ENCODE measurements at places on chromosomes 7 and 10. TPM values are rescaled to one million over a fixed set of nuclear protein-coding genes. Genes with fewer than 3 reads are reported as not detected.

- H3K27me3 ChIP-seq, result no peaks in the 10 kb centered on the region
- no peak overlapping the region for H3K4me3 ChIP-seq
- no peaks in the 10 kb centered on the region for H3K36me3 ChIP-seq
- no peaks in the 10 kb centered on the region for H3K4me1 ChIP-seq
These were observed 24.0 kb upstream of the TMEM213 start for GRCh38 chr7:138773817-138774216.

DNA sequence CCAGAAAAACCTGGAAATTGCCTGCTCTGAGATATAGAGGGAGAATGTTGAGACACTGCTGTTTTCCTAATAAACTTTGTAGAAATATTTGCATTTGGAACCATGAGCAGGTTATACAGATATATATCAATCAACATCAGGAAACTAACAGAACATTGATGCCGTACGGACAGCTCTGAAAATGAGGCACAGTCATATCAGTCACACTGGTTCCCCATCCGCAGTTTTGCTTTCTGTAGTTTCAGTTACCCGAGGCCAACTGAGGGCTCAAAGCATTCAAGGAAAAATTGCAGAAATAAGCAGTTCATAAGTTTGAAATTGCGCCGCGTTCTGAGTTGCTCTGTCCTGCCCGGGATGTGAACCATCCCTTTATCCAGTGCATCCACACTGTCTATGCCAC, 137.9 kb downstream of the KLF6 start:
- no peak for DNase-seq
- no peak overlapping the region for H3K4me3 ChIP-seq
- no peak overlapping the region for H3K27ac ChIP-seq
- no peaks in the 10 kb centered on the region for H3K36me3 ChIP-seq

CCDC136 gene
- 1.0 TPM for total RNA-seq

DNA sequence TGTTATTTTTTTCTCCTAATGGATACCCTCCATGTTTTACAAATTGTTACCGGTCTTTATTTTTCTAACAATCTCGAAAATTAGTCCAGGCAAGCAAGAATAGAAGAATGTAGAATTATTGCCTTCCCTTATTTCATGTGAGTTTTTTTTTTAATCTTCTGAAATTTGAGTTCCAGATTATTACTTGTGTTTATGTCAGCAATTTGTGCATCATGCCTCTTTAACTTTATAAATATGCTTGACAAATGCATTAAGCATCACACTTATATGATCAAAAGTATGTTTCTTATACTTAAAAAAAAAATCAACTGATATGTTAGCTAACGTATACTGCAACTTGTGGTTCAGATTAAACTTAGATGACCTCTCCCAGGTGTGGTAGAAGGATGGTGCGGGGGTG, 242.7 kb upstream of the VSTM2A start:
- H3K4me3 ChIP-seq, result no peak overlapping the region
- no peaks in the 10 kb centered on the region for H3K36me3 ChIP-seq
- no peaks in the 10 kb centered on the region for H3K4me1 ChIP-seq
- H3K27me3 ChIP-seq, result no peaks in the 10 kb centered on the region

DNA sequence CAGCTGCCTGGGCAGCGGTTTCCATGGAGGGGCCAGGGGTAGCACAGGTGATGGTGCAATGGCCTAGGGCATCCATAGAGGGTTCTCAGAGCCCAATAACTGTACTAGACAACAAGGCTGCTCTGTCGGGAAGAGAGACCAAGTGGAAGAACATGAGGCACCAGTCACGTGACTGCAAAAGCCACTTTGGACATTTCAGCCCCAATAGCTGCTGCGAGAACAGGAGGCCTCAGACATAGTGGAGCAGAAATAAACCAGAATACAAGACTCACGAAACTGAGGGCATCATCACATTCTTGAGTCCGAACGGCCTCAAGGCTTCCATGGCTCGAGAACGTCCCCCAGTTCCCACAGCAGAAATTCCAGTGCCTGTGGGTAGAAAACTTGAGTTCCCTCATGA, 32.3 kb upstream of the FIS1 start:
- no peak overlapping the region for H3K27ac ChIP-seq
- no peaks in the 10 kb centered on the region for H3K27me3 ChIP-seq
- H3K36me3 ChIP-seq, result no peaks in the 10 kb centered on the region
- no peak overlapping the region for H3K4me3 ChIP-seq
- no peaks in the 10 kb centered on the region for H3K4me1 ChIP-seq

DNA sequence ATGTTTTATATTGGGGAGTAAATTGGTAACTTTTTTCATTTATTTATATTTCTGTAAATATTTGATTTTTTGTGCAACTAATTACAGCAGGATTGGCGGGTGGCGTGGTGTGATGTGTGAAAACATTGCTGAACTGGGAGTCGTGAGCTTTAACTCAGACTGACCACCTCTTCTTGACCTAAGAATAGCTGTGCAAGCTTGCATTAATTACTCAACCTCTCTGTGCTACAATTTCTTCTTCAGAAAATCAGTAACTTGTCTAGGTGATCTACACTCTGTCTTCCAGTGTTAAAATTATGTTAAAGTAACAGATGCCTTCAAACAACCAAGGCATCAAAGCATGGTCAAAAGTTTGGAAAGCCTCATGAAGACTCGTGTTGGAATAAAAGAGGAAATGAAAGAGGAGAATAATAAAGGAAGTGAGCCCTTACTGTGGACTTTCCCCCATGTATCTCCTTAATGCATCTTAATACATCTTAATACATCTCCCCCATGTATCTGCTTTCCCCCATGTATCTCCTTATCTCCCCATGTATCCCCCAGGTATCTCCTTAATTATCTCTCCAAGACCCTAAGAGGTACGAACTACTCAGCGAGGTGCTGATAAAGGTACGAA, 71.2 kb downstream of the SVIL start:
- H3K4me1 ChIP-seq, result no peaks in the 10 kb centered on the region
- no peak for DNase-seq
- no peaks in the 10 kb centered on the region for H3K36me3 ChIP-seq
- no peak overlapping the region for H3K27ac ChIP-seq

- no peaks in the 10 kb centered on the region for H3K36me3 ChIP-seq
- H3K27me3 ChIP-seq, result no peaks in the 10 kb centered on the region
- no peak overlapping the region for H3K27ac ChIP-seq
- peaks cover 14% of the 10 kb centered on the region for H3K4me1 ChIP-seq
These were observed 255.7 kb downstream of the PTEN start for GRCh38 chr10:88119160-88119559.

ADAM8 gene
- total RNA-seq, result 24.0 TPM

DNA sequence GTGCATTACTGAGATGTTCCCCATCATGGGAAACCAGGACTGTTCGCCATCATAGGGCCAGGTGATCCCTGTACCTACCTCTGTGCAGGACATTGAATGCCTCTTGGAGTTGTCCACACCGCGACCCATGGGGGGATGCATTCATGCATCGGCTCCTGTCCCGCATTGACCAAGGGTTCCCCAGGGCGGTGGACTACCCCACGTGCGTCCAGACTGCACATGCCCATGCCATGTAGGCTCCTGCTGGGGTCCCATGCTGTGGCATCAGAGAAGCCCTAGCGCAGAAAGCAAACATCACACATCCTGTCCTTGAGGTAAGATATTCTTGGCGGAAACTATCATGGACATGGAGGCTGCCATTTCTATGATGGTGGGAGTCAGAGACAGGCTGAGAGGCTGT, 121.6 kb upstream of the UNC5B start:
- H3K27ac ChIP-seq, result no peak overlapping the region
- no peaks in the 10 kb centered on the region for H3K27me3 ChIP-seq
- H3K36me3 ChIP-seq, result no peaks in the 10 kb centered on the region
- H3K4me1 ChIP-seq, result no peaks in the 10 kb centered on the region
- no peak overlapping the region for H3K4me3 ChIP-seq
- peak; percentile 12 for DNase-seq

DNA sequence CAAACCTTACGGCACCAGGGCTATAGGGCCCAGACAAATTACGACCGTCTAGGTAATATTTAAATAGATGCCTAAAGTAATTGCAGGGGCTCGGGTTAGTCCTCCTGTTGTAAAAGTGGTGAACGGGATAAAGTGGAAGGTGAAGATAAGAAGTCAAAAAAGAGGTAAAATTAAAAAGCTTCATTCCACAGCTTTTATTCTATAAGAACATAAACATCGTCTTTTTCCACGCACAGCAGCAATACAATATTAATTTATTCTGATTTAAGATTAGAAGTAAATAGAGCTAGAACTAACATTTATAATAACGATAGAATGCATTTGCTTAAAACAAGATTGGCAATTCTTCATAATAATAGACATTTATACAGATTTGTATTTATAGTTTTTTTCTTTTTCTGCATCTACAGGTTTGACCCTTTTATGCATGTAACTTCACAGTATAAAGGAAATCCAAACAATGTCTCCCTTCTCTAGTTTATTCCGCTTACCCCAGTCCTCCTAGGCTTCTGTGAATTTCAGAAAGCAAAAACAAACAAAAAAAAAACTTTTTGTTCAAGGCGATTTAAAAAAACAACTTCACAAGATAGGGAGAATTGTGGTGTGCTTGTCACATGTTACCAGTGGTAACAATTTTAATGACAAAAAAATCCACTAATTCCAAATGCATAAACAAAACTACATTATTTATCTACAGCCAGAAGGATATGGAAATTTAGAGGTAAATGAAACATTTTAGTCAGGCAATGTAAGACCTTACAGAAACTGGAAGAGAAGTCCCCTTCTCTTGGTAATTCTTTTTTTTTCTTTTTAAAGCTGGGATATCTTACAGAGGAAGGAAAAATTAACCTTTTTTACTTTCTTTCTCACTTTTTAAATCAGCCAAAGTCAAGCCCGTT, 3.4 kb downstream of the HOXA10 start:
- peaks cover 44% of the 10 kb centered on the region for H3K4me1 ChIP-seq
- DNase-seq, result no peak
- no peak overlapping the region for H3K27ac ChIP-seq
- no peaks in the 10 kb centered on the region for H3K36me3 ChIP-seq
- H3K27me3 ChIP-seq, result peaks cover 98% of the 10 kb centered on the region
- H3K4me3 ChIP-seq, result no peak overlapping the region

DNA sequence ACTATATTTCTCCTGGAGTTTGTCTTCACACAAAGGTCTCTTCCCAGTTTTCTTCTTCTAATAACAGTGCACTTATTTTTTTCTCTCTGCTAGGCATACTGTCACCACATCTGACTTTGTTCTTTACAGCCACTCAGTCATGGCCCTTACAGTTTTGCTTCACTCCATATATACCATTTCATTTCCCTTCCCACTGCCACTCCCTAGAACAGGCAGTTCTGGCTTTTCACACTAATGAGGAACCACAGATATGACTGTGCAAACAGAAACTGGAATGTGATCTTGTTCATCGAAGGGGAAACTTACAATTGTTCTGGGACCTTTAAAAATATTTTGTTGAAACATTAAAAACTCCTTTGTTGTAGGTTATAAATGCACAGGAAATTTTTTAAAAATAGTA, 67.3 kb downstream of the EPDR1 start:
- DNase-seq, result peak; percentile 42
- peak overlapping the region; percentile 42 for H3K27ac ChIP-seq
- H3K27me3 ChIP-seq, result no peaks in the 10 kb centered on the region

PILRB gene
- total RNA-seq, result 45.9 TPM

Measured in upper lobe of left lung (tissue), 6 donors.